ENCODE measurements at places on chromosomes 2 and 18.

- DNase-seq = no peak
These were observed 24.6 kb downstream of the TANC1 start for GRCh38 chr2:158993030-158993429.

DNA sequence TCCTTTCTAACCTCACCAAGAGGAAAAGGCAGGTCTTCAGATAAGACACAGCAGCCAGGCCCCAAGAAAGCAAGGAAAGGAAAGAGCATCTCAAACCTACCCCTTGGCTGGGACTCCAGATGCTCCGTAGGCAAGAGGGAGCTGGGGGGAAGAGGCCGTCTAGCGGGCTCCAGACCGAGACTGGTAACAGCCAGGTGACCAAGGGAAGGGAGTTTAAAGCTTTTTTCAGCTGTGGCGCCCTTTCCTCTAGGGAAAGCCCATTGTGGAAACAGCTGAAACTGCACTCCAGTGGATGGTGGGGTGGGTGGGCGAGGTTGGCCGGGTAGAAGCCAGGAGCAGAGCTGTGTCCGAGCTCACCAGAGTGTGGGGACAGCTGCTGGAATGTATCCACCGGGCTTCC, 180.4 kb downstream of the KLHL29 start:
- DNase-seq = no peak

GRCh38 chr2:62335612-62336011, 139.7 kb downstream of the B3GNT2 start:
- DNase-seq = no peak

DNA sequence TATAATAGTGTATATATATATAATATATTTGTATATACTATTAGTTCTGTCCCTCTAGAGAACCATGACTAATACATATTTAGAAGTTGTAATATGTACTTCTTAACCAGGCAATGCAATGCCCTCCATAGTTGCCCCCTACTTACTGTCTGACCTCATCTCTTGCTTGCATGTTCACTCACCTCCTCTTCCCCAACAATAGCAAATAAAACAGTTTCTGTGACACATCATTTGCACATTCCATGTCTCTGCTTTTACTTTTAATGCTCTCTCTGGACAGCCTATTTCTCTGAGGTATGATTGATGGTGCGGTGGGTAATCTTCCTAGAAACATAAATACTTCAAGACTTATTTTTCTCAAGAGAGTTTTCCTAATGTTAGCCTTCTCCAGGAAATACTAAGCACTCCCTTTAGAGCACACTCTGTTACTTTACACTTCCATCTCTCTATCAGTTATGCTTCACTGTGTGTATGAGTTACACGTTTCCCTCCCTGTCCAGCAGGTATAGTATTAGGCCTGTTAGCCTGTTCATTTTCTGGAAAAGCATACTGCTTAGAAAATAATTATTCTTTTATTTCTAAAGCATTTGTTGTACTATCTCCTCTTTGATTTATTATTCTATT, 295.6 kb upstream of the LRATD1 start:
- no peak for DNase-seq

DNA sequence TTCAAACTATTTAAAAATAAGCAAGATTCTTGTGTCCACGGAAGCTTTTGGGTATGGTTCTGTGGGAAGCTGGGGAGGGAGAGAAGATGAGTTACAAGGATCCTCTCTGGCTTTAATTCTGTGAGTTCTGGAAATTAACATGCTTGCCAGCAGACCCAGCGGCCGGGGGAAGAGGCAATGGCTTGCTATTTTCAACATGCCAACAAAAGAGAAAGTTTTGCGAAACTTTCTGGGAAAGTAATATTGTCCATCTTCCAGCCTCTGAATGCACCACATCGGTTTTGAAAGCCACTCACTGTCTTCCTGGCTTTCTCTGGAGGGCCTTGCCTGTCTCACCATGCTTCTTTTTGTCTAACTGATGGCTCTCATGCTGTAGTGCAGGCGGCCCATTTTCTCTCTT, 85.7 kb downstream of the EN1 start:
- no peak for DNase-seq

DNA sequence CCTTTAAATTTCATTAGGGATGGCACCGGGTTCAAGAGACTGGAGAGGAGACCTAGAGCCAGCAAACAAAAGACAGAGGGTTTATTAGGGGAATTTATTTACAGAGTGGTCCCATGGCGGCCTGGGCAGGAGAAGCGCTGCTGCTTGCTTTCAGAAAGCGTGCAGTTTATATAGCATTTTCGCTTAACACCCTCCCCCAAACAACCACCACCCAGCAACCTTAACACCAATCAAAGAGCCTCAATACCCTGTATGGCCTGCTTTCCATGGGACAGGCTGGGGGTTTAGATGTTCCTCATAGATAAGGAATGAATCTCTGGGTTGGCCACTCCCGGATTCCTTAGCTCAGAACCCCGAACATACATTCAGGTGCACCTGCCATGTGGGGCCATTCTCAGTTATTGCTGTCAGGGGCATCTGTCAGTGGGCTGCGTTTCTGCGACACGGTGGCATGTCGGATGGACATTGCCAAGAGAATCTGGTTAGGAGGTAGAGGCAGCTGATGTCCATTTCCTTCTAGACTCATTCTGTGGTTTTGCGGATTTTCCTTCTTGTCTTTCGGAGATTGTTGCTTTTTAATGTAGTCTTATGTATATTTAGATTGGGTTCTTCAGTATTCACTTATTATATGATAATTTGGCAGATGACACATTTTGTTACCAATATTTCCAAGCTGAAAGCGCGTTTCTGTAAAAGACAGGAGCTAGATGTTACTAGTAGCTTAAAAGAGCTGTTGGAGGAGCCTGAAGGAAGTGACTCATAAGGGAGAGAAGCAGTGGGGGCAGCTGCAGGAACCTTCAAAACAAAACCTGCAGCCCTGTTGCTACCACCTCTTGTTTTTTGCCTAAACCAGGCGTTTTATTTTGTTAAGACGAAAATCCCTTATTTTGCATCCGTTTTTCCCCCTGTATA, 7.2 kb downstream of the AGAP1 start:
- no peak for DNase-seq

DNA sequence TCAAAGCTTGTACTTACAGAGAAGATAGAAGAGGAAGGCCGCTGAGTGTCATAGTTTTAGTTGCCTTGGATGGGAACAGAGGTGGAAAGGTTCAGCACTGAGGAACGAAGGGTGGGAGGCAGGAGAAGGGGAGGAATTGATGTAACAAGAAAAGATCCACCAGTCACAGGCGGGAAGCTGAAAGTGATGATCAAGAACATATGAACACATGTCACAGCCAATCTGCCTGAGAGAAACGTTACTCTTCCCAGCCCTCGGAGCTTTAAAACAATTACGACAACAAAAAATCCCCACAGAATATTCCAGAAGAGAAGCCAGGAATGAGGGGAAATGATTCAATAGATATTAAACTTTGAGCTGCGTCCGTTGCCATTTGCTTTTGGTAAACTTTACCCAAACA, 87.1 kb downstream of the TSHZ1 start:
- DNase-seq = no peak

DNA sequence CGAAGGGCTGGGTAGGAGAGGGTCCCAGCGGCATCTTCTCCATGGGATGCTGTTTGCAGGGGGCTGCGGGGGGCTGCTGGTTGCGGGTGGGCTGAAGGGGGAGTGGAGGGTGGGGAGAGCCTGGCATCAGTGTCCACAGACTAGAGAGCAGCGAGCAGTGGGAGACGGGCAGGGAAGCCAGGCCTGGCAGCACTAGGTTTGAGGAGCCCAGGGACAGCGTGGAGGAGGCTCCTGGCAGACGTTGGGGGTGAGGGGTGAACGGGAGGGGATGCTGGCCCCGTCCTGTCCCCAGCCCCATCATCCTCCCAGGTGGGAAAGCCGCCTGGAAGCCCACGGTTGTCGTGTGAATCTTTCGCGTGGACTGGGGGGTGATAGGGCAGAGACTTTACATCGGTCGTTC, 48.2 kb upstream of the TFCP2L1 start:
- DNase-seq = no peak

DNA sequence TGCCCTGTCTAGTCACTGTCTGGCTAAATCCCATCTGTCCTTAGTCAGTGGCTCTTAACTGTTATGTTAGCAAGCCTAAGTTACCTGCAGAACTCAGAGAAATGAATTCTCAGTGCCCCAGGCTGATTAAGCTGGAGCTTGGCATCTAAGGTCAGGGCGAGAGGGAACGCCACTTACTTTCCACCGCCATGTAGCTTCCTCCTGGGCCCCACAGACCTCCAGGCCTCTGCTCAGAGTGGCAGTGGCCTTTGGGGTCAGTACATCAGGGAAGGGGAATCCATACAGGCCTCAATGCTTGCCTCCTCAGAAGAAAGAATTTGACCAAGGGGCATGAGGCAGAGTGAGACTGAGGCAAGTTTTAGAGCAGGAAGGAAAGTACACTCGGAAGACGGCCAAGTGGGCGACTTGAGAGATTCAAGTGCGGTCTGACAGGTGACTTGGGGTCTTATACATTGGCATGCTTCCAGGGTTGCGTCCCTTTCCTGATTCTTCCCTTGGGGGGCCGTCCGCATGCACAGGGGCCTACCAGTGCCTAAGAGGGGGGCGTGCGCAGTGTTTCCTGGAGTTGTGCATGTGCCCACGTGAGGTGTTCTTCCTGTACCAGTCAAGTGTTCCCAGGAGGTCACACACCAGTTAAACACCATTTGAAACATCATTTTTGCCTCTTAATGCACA, 64.1 kb downstream of the EMILIN2 start:
- DNase-seq = no peak

GRCh38 chr2:102229141-102229769, 42.4 kb downstream of the IL1RL2 start:
- no peak for DNase-seq

DNA sequence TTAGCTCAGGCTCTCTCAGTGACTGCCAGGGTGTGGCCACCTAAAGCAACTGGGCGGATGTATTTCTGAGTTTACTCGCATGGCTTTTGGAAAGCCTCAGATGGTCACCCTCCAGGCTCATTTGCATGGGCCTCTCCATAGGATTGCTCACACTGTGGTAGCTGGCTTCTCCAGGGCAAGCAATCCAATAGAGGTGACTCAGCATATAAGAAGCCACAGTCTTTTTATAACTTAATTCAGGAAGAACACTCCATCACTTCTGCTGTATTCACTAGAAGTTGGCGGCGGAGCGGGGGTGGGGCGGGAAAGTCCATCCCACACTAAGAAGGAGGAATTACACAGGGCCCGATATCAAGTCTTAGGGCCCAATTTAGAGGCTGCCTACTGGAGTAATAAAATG, 3.6 kb upstream of the DOK6 start:
- DNase-seq = no peak

DNA sequence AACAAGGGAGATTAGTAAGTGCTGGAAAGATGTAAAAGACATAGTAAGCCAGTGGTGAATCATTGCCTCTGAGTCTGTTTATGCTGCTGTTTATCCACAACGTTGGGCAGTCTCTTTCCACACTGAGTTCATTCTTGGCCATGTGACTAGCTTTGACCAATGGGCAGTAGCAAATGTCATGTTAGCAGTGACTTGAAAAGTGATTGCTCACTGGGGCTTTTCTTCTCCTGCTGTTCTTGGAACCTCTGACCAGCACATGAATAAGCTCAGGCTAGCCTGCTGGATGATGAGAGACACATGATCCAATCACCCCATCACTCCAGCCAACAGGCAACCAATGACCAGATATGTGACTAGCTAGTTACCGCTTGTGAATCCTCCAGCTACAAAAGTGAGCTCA, 360.4 kb downstream of the SLC4A3 start:
- no peak for DNase-seq

- no peak for DNase-seq
These were observed 22.2 kb downstream of the SOWAHC start for GRCh38 chr2:109636317-109636716.

DNA sequence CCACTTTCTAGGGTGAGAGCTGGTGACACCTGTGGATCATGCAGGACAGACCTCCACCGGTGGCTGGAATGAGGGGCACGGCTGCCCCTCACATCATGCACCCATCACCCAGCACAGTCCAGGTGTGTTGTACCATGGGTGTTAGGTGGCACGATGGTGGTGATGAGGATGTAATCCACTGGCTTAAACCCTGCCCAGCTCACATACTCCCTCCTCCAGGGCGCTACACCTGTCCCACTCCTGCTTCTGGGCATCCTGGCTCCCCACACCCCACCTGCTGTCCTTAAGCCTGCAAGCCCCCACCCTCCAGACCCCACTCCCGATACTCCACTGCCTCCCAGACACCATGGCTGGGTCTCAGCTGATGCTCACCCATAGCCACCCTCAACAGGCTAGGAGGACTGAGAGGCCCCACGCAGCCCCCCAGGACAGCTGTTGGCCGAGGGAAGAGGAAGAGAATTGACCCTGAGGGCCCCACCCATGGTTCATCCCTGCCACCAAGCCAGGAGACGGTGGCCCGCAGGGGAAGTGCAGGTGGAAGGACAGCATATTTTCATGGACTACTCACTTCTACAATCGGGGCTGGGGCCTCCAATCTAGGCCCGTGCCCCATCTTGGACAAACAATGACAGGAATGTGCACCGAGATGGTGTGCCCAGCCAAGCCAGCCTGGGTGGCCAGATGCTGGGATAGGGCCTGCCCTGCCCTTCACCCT, 34.3 kb downstream of the MAL start:
- no peak for DNase-seq

GRCh38 chr2:11175293-11175795, 20.1 kb downstream of the SLC66A3 start:
- DNase-seq = no peak

GRCh38 chr2:195106681-195107380, 550.2 kb upstream of the SLC39A10 start:
- DNase-seq = no peak

GRCh38 chr2:172108587-172108930, 5.9 kb upstream of the DLX2 start:
- DNase-seq = no peak

DNA sequence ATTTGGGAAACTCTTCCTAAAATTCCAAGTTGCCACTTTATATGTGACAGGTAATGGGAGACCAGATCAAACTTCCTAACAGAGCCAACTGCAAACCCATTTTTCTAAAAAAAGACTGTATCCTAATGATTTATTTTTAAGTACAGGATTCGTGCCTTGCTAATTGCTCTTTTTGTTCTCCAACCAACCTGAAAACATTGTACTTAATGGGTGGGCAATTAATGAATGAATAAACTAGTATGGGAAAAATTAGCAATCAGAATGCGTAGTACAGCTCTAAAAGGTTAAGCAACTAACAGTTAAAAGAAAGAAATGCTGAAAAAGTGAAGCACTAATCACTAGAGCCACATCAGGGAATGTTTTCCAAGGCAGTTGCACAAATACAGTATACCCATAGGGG, 217.2 kb upstream of the KCNJ3 start:
- DNase-seq = no peak

GRCh38 chr2:106160786-106161261, 33.3 kb downstream of the UXS1 start:
- DNase-seq = peak; percentile 89

GRCh38 chr18:3709205-3709604, 259.2 kb downstream of the TGIF1 start:
- no peak for DNase-seq

DNA sequence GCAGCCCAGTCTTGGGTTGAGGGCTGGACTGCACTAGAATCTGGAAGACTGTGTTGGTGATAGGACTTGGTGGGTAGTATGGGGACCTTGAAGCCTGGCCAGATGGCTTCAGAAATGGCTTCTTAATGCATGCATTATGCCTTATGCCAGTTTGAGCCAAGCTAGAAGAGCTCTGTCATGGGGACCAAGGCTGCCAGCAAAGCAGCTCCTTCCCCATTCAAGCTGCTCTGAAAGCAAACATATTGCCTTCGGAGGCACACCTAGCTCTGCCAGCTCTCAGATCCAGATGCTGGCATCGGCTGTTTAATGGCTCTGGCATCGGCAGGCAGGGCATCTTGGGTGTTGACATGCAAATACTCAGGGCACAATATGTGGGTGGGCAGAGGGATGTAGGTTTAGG, 59.0 kb upstream of the IGFBP5 start:
- no peak for DNase-seq

Data from NAMALWA (cell line).